ENCODE measurements at places on chromosomes 7 and 10.

DNA sequence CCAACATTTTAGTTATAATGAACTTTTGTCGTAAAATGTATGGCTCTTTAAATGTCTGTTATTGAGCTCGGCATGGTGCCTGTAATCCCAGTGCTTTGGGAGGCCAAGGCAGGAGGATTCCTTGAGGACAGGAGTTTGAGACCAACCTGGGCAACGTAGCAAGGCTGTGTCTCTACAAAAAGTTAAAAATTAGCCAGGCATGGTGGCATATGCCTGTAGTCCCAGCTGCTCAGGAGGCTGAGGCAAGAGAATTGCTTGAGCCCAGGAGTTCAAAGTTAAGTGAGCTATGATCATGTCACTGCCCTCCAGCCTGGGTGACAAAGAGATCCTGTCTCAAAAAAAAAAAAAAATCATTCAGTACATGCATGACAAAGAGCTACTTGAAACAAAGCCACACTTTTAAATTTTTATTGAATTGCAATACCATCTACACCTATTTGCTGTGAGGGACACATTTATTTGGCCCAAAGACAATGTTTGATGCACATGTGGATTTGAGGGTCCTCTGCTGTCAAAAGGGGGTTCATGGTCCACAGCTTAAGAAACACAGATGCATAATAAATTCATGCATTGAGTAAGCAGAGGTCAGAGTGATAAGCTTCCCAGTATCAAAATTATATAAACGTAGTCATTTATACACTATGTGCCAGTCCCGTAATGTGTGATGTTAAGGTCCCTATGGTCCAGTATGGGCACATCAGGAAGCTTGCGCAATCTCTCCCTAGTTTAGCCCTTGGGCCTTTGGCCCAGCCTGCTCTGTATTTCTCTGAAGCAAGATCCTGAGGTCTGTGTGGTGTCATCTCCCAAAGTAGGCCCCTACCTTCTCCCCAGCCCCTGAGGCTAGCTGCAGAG lies 4.4 kb upstream of the MALSU1 start:
- DNase-seq, result no peak

DNA sequence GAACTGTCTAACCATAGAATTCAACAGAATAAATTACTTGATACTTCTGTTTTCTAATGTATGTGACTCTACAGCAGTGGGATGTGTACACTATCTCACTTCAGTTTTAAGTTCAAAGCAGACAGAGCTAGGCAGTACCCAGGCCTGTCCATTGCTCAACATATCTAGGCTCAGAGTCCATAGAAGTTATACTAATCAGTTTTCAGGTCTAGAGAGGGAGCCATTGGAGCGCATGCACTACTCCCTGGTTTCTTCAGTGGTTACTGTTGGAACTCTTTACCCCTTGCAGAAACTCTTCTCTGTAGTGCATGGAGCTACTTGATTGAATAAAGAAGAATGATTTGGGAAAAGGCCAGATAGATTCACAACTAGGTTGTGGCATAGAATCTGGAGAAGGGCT lies 4.4 kb downstream of the CD36 start:
- no peak for DNase-seq

DNA sequence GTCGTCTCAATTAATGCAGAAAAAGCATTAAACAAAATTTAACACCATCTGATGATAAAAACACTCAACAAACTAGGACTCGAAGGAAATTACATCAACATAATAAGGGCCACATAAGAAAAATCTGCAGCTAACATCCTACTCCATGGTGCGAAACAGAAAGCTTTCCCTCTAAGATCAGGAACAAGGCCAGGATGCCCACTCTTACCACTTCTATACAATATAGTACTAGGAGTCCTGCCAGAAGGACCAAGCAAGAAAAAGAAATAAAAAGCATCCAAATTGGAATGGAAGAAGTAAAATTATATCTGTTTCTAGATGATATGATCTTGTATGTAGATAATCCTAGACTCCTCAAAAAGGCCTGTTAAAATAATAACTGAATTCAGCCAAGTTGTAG lies 143.8 kb upstream of the GPR22 start:
- no peak for DNase-seq

- DNase-seq, result no peak
Measured at GRCh38 chr7:40490603-40490924, 355.8 kb downstream of the SUGCT start.

DNA sequence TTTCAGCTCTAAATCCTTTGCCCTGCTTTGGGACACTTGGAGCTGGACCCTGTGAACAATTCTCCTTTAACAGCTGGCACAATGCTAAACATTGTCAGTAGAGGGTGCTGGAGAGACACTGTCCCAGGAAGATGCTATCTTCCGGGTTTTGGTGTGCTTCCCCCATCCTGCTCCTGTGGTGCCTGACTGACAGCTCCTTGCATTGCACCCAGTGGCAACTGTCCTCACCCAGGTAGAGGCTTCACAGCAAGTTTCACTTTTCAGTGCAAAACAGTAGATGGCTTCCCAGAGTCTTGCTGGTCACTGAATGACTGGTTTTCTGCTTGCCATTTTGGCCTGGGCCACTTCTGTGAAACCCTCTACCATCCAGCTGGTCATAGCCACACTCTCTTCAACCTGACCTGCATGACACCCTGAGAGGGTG lies 77.3 kb downstream of the CDC14C start:
- no peak for DNase-seq

- DNase-seq, result no peak
Measured at GRCh38 chr7:356087-356486, 66.1 kb downstream of the FOXL3 start.

GRCh38 chr7:109503421-109503820 lies 933.7 kb downstream of the DNAJB9 start:
- DNase-seq, result no peak

DNA sequence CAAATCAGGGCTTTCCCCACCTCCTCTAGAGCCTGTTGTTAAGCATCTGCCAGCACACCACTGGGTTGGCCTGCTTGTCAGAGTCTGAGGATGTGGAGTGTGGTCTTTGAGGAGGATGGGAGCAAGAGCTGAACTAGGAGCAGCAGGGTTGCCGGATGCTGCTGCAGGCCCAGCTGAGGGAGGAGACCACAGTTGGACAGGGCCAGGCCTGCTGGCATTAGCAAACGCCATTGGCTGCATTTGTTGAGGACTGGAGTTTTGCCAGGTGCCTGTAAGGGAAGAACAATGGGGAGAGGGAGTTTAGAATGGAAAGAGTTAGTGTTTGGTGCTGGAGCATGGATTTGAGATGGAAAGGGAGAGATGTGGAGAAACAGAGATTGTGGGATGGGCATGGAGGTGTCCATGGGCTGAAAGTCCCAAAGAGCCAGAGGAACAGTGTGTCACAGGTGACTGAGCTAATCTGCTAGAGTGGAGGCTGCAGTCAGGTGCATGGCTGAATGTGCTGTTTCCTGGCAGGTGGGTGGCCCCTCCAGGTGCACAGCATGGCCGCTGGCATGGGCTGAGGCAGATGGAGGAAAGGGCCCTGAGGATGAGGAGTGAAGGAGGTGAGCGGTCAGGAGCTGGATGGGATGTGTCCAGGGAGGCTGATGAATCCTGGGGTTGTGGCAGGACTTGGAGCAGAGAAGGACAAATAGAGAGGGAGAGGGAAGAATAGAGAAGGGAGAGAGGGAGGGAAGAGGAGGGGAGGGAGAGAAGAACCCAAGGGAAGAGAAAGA lies 40.7 kb downstream of the LEP start:
- no peak for DNase-seq

DNA sequence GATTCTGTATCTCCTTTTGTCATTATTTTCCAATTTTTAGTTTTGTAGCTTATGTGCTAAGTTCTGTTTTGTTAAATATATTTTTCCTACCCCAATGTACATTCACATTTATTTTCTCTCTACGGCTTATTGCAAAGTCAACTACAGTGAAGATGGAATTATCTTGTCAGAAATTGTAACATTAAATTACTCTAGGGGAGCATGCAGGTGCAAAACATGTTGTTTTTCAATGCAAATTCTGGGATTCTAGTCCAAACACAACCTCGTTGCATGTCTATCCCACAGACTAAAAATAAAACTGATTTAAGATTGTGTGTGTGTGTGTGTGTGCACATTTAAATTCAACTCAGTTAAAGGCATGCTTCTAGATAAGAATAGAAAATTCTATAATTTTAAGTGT lies 529.1 kb upstream of the POM121L12 start:
- no peak for DNase-seq

GRCh38 chr7:155648752-155649339 lies 4.4 kb downstream of the RBM33 start:
- no peak for DNase-seq

DNA sequence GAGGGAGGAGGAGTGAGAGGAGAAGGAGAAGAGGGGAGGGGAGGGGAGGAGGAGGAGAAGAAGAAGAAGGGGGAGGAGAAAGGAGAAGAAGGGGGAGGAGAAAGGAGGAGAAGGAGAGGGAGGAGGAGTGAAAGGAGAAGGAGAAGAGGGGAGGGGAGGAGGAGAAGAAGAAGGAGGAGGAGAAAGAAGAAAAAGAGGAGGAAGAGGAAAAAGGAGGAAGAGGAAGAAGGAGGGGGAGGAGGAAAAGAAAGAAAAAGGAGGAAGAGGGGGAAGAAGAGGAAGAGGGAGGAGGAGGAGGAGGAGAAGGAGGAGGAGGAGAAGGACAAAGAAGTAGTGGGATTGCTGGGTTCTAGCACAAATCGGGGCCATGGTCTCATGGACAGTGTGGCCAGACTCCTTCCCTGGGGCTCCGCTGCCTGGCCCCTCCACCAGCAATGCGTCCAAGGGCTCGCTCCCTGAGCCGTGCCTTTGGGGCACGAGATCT lies 4.2 kb upstream of the MAFK start:
- DNase-seq, result no peak

DNA sequence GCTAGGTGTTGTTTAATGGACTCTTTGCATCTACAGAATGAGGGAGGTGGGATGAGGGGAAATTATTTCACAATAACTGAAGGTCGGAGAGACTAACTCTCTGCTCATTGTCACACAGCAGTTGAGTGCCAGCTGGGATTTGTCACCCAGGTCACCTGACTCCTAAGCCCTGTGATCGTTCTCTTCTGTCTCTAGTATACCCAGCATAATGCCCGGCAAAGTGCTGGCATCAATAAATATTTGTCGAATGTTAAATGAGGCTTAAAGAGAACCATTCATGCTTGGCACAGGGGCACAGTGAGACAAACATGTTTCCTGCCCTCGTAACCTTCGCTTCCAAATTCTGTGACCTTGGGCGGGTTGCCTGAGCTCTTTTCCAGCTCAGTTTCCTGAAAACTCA lies 70.8 kb downstream of the TCF7L2 start:
- DNase-seq, result no peak

DNA sequence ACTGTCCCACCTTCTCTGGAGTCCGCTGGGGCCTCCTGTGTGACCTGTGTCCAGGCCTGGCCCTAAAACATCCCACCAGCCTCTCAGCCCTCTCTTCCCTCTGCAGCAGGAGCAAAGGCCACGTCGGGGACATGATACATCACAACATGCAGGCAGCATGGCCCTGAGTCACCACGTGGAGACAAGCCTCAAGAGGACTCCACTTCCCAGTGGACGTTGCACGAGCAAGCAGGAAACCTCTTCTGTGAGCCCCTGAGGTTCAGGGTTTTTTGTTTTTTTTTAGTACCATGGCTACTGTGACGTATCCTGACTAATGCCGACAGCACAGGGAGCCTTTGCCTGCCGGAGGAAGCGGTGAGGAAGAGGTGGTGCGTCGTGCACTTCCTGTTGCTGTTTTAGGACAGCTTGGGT lies 165.9 kb downstream of the DNAJB6 start:
- DNase-seq, result no peak

- no peak for DNase-seq
Measured at GRCh38 chr10:113282564-113282963, 270.3 kb upstream of the HABP2 start.

GRCh38 chr7:12954380-12955033 lies 267.1 kb downstream of the ARL4A start:
- no peak for DNase-seq

GRCh38 chr10:112663234-112664125 lies 216.5 kb downstream of the VTI1A start:
- no peak for DNase-seq

GRCh38 chr10:85602306-85602705 lies 764.3 kb downstream of the GRID1 start:
- DNase-seq, result no peak

GRCh38 chr7:91852263-91852741 lies 28.2 kb downstream of the MTERF1 start:
- DNase-seq, result no peak

DNA sequence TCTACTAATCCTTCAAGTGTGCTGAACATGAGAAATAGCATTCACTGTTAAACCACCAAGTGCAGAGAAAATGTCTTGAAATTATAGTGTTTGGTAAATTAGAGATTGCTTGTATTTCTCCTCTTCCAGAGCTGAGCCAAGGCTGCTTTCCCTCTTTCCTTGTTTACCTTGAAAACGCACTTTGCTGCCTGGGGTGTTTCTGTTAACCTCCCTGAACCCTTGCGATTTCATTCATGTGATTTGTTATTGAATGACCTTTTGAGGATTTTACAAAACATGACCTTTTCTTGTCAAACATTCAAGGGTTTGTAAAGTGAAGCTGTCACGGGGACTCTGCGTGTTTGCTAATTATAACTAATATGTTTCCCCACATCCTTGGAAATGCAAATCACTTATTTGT lies 169.4 kb downstream of the LRMDA start:
- no peak for DNase-seq

- DNase-seq, result no peak
Measured at GRCh38 chr7:11216276-11216675, 242.6 kb downstream of the PHF14 start.

DNA sequence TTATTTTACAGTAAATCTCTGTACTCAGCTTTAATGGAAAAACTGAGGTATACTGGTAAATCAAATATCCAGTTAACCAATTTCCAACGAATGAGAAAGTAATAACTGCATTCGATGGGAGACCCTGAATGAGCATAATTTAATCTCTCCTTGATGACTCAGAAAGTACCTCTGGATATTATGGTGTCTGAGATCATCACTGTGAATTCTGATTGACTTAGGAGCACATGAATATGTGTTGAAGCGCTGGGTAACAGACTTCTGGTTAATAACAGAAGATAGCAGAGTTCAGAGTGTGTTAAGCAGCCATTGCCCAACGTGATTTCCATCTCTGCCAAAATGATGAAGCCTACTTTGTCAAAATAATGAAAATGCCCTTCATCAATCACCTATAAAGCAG lies 116.6 kb downstream of the NRP1 start:
- DNase-seq, result no peak

DNA sequence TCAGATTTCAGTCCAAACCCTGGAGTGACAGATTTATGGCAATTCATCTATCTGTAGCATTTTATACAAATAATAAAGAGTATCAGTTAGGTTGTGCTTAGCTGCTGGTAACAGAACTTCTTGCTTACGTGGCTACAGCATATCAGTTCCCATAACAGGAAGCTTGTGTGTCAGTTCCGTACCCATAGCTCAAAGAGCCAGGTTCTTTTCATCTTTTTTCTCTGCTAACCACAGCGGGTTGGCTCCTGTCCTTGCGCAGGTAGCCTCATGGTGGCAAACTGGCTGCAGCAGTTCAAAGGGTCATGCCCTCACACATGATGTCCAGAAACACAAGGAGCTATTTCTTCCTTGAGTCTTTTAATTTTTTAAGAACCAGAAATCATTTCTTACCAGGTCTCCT lies 1041.8 kb downstream of the GATA3 start:
- no peak for DNase-seq

Measured in smooth muscle cell of the brain vasculature (primary cell).